Endothelial cell (in vitro differentiated cells): ENCODE measurements at places on chromosomes 2 and 18.

DNA sequence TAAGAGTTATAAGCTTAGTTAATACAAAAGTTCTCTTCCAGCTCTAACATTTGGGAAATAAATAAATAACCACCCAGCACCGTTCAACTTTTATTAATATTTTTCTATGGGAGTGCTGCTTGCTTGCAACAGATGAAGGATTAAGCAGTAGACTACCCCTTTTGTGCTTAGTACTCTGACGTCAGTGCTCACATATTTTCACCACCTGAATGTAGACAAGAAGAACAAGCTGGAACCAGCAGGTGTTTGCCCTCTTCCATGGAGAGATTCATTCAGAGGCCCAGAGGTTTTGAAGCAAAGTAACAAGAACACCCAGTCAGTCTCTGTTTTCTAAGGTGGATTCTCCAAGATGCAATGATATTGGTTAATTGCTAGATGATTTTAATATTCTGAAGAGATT, 307.1 kb upstream of the PIK3C3 start:
- no peak for DNase-seq

- peak; percentile 20 for DNase-seq
Measured at GRCh38 chr2:38106405-38107094, 30.6 kb upstream of the CYP1B1 start.

GRCh38 chr2:86285571-86285970, 51.9 kb downstream of the REEP1 start:
- DNase-seq = no peak

- no peak for DNase-seq
Measured at GRCh38 chr2:73142937-73143336, 30.2 kb upstream of the RAB11FIP5 start.

GRCh38 chr2:199583676-199584075, 125.9 kb upstream of the SATB2 start:
- no peak for DNase-seq
